Activated CD4-positive, alpha-beta T cell treated with anti-CD3 and anti-CD28 coated beads, Interleukin-2, amount 50 U/mL, for 48 hours (primary cell): ENCODE measurements at places on chromosomes 4 and X.

DNA sequence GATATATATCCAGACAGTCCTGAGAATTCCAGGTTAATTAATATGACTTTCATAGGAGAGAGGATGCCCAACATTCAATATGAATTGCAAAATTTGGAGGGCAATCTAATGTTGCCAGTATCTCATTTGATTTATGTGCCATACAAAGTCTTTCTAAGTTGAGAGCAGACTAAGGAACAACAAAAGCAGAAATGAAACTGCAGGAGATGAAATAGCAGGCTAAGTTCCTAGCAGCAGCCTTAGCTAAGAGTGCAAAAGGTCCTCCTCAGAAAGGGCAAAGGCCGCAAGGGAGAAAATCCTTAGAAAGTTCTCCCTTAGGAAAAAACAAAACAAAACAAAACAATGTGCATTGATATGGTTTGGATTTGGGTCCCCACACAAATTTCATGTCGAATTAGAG lies 602.9 kb upstream of the HTR2C start:
- no peak for DNase-seq

- no peak for DNase-seq
These were observed 448.2 kb downstream of the PPARGC1A start for GRCh38 chr4:23441530-23442069.

DNA sequence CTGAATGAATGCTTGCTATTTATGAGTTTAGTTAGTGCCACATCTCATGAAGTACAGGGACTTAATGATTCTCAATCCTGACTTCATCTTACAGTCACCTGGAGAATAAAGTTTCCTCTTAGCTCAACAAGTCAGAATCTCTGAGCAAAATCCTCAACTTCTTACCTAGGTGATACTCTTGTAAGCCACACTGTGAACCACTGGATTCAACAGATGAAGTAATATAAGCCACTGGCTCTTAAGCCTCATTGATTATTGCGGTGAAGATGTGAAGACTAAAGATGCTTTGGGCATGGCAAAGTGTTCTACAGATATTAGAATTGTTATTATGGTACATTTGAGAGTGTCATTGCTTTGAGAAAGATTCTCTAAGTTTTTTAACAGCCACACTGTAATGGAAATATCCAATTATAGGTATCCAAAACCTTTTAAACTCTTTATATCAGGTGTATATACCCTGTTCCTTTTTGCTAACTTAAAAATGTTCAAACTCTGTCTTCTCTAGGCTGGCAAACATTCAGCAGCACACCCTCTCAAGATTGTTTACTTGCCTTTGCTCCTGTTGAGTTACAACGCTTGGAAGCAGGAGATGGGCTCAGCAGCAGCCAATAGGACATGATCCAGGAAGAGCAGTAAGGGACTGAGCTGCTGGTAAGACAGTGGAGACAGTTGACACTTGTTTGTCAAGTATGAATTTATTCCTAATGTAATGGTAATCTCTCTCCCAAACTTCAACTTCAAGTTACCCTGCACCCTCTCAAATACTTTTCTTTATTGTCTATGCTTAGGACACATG lies 43.4 kb downstream of the TET2 start:
- no peak for DNase-seq

GRCh38 chrX:136909119-136909705 lies 28.7 kb upstream of the RBMX start:
- DNase-seq = peak; percentile 73

GRCh38 chr4:78423790-78424189 lies 127.8 kb upstream of the ANXA3 start:
- no peak for DNase-seq

DNA sequence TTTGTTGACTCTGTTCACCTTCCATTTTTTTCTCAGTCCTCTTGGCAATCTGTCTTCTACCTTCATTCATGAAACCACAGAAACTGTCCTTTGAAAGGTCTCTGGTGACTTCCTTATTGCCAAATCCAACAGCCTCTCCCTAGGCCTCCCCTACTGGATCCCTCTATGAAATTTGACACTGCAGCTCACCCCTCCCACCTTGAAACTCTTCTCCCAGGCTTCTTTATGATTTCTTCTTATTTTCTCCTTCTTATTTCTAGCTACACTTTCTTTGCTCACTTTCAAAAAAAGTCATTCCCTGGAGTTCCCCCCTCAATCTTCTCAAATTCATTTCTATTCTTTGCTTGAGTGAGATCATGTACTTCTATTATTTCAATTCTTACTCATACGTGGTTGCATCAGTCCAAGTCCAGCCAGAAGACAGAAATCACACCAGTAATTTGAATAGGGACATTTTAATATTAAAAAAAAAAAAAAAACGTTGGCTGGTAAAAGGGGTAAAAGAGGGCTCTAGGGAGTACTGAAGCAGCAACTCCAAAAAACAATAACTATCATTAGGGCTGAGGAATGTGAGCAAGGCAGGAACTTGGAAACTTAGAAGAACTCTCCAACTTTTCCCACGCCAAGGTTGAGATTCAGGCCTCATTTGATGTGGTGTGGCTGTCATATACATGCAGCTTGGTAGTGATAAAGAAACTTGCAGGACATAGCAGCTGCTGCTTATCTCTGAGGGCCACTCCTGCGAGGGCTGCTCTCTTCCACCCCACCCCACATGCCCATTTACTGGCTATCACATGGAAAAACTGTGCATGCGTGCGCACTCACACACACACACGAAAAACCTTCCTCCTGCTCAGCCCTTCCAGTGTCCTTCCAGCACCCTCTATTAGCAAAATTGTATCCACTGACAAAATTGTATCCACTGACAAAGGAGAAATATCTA lies 169.8 kb upstream of the GALNT7 start:
- DNase-seq = no peak

GRCh38 chrX:47498411-47498810 lies 15.4 kb upstream of the ZNF41 start:
- no peak for DNase-seq

DNA sequence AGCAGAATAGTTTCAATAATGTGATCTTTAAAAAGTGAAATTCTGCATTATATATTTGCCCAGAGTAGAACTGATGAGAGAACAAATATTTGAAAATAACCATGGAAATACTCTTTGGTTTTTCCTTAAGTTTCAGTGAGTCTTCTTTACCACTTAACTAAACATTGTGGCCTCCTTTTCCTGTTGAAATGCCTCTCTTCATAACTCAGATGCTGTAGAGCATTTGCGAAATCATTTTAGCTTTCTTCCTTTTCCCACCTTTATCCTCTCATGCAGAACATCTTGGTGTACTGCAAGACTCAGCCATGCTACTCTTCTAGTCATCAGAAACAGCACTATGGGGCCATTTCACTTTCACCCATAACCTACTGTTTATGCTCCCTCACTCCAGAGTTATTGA lies 48.2 kb downstream of the CASK start:
- DNase-seq = no peak

- no peak for DNase-seq
These were observed 266.2 kb upstream of the LDB2 start for GRCh38 chr4:17164666-17165065.

DNA sequence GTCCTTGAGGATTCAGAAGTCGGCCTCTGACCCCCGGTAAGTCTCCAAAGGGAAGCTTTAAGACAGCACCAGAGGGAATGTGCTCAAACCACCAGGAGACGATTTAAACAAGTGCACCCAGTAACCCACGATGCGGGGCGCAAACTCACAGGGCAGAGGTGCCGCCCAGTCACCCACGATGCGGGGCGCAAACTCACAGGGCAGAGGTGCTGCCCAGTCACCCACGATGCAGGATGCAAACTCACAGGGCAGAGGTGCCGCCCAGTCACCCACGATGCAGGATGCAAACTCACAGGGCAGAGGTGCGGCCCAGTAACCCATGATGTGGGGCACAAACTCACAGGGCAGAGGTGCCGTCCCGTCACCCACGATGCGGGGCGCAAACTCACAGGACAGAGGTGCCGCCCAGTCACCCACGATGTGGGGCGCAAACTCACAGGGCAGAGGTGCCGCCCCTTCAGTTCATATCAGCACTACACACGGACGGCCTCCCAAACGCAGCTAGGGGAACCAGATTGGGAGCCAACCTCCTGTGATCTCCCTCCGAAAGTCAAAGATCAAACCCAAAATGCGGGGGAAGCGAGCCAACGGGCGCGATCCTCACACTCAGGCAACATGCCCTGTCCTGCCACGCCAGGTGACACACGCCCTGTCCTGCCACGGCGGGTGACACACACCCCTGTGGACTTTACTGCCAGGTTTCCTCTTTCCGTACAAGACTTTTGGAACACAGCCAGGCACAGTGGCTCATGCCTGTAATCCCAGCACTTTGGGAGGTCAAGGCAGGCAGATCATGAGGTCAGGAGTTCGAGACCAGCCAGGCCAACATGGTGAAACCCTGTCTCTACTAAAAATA lies 11.3 kb downstream of the PPP2R3B start:
- no peak for DNase-seq

DNA sequence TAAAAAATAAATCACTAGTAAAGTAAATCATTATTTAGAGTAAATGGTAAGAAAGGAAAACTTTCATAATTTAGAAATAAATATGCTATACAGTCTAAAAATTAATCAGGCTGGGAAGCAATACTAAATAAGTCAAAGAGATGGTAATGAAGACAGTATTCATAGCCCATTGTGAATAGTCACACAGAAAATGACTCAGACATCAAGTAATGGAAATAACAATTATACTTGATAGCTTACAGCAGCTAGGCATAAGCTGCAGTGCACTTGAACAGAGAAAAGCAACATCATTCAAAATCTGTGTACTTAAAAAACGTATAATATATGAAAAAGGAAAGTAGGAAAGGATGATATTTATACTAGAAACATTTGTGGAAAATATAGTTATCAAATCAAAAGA lies 642.5 kb upstream of the GNPDA2 start:
- DNase-seq = no peak

DNA sequence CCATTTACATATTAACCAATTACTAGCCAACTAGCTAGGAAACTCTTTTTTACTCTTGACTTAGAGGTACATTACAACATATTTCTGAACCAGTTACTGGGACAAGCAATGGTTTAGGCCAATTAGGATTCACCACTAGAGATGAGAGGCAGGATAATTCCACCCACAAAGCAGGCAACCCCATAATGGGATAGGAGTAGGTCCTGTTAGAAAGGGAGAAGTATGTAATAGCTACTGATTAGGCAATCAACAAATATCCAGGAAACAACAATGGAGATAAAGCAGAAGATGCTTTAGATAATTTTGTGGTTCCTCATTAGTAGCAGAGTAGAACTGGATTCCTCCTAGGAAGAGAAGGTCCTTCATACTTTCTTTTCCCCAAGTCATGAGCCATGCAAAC lies 173.8 kb upstream of the GLRA2 start:
- no peak for DNase-seq

- no peak for DNase-seq
These were observed 79.3 kb downstream of the NFKB1 start for GRCh38 chr4:102580463-102580842.

GRCh38 chr4:56283375-56283774 lies 103.9 kb downstream of the AASDH start:
- DNase-seq = no peak

DNA sequence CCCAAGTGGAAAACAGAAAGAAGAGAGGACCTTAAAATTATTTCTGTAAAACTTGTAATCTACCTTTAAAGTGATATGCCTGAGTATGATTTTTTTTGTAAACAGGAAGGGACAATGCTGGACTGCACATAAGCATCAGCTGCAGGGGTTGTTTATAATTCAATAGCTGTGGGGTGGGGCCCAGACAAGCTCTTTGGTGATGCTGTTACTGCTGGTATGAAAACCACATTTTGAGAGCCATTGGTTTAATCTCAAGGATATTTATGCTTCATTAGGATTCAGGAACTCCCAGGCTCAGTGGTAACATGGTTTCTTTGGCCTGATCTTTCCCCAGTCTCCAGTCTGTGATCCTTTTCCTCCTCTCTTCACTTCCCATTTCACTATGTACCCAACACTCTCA lies 34.3 kb upstream of the GRPR start:
- no peak for DNase-seq

GRCh38 chrX:1486749-1487361 lies 34.1 kb upstream of the ASMTL start:
- no peak for DNase-seq

DNA sequence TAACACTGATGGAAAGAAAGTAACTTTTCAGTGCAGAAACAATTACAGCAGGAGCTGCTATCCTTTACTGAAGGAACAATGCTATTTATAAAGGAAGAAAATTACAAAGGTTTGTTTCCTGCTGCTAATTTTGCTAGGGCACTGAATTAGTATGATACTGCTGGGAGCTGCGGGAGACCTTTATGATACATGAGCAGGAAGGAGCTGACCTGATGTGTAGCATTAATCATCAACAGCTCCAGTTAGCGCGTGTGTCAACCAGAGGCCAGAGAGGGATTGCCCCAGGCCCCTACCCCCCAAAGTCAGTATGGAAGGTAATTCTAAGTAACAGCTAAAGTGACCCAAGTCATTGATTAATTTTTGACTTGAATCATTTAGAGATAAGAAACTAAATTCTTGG lies 728.9 kb downstream of the PCDH18 start:
- no peak for DNase-seq

GRCh38 chr4:172188248-172188988 lies 375.2 kb downstream of the GALNTL6 start:
- DNase-seq = no peak

DNA sequence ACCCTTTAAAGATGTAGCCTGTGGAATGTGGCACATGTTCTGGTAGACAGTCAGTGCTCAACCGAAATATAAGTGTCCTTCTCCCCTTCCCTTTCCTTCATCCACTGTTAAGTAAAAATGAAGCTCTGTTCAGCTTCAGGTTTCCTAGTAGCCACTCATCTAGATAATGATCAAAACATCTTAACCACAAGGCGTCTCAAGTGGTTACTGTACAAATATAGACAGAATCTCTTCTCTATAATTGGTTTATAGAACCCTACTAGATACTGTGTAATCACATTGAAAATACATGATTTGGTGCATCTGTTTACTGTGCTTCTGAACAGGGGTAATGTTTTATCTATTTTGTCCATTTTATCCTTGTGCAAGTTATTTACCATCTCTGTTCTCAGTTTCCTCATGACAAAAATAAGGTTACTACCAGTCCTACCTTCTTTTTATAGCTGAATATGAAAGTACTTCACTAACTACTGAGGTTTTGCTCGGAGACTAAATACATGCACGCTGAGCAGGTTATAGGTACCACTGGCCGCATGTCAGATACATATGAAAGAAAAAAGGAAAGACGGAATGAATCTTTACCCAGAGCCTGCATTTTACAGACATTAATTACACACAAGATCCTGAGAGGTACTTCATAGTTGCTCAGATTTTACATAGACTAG lies 20.3 kb upstream of the SLC25A4 start:
- DNase-seq = no peak

- no peak for DNase-seq
These were observed 1.7 kb downstream of the DOCK11 start for GRCh38 chrX:118497180-118497818.

GRCh38 chr4:111610681-111611080 lies 534.6 kb upstream of the FAM241A start:
- no peak for DNase-seq

GRCh38 chrX:100935767-100936166 lies 7.0 kb upstream of the XKRX start:
- DNase-seq = no peak

DNA sequence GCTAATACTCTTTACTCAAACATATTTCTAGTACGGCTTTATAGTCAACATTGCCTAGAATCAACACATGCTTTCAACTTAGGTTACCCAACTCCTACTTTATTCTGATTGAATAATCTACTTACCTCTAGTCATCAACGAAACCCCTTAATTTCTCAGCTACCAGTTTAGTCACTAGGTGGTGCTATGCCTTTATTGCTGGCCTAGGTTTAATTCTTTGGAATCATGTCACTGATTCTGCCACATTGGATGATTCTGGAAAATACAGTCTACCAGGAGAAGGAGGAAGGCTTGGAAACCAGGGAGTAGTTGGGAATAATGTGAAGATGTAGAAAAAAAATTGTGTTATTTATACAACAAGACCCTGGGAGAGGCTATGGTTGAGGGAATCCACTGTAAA lies 167.7 kb downstream of the DCAF12L2 start:
- no peak for DNase-seq
